Stimulated activated CD8-positive, alpha-beta memory T cell treated with anti-CD3 and anti-CD28 coated beads, Interleukin-2, amount 100 ng/mL, for 1 hour (primary cell): ENCODE measurements at places on chromosomes 5 and 9.

DNA sequence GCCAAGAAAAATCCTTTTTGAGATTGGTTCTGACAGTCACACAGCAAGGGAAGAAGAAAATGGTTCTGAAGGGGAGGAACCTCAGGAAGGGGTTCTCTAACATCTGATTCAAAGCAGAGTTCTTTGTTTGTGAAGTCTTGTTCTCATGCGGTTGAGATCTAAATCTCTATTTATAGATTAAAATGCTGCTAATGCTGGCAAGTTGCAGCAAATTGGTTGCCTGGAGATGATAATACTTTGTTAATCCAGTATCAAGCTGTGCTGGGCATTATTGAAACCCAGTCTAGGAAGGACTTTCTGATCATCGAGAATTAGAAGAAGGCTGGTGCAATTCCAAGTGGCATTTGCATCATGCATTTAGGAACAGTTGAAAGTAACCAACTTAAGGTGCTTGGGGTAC lies 34.0 kb upstream of the SLC28A3 start:
- DNase-seq: no peak

GRCh38 chr9:9881692-9882091 lies 731.1 kb downstream of the PTPRD start:
- DNase-seq: no peak

- no peak for DNase-seq
Measured at GRCh38 chr5:181173420-181174342, 26.3 kb downstream of the OR2V2 start.

DNA sequence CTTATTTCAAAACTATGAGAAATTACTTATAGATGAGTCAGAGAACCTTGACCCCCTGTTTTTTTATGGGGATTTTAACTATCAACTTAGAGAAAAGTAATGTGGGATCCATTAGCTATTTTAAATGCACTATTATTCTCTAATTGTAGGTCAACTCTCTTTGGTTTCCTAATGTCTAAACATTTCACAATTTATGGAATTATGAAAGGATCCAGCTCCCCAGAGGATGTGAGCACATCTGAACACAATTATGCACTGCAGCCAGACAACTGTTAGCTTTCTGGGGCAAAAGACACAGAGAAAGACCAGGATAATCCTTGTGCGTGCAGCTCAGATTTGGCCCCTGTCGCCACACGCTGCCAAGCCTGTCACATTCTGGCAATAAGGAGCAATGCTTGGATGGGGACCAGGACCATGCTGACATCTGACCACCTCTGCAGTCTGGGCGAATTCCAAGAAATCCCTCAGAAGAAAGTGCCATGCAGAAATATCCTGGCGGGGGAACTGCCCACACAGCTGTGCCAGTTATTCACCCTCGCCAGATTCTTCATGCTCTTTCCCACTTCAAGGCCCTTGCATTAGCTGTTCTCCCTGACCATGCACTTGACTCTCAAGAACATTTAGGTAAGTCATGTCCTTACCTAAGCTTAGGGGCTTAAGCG lies 22.2 kb upstream of the CMBL start:
- DNase-seq: no peak

DNA sequence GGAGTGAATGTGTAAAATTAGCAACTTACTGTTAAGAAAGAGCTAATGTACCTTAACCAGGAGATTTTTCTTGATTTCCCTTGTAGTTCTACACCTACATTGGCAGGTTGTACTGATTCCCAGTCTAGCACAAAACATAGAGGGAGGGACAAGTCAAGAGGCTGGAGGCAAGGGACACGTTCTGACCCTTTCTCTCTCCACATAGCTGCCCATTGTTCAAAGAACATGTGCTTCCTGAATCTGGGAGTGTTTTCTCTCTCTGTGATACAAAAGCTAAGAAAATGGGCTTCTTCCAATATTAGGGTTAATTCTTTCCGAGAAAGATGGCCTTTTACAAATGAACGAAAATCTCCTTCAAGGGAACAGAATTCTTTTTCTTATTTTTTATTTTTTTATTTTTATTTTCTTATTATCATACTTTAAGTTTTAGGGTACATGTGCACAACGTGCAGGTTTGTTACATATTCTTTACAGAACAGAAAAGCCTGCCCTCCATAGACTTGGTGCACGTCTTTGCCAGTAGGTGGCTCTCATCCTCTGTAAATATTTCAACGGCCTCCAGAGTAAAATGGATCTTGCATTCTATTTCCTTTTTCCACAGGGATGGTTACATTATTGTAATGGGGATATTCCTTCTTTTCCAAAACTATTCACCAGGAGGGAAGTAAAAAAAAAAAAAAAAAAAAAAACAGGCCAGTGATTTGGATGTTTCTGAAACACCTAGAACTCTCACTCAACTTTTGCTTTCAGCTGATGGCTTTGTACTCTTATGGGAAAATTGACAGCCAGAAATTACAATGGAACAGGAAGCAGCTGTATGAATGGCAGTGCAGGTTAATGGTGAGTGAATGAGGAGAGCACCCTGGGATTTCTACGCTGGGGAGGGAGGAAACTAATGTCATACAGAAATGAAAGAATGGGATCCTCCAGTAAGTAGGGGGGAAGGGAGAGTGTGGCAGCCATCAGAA lies 13.1 kb upstream of the IFNA5 start:
- DNase-seq: no peak

DNA sequence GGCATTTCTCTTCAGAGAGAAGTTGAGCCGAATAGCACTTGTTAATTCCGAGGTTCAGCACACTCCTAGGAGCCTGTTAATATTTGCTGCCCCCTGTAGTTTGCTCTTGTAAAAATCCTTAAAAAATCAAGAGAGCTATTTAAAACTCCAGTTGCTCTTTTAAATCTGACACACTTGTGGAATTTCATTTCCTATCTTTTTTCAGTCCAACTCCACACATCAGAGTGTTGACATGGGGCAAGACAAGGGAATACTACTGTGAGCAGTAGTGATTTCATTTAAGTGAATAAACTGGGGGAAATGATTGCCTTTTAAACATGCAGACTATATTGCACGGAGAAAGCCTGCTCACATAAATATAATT lies 1096.3 kb upstream of the DMAC1 start:
- DNase-seq: no peak

DNA sequence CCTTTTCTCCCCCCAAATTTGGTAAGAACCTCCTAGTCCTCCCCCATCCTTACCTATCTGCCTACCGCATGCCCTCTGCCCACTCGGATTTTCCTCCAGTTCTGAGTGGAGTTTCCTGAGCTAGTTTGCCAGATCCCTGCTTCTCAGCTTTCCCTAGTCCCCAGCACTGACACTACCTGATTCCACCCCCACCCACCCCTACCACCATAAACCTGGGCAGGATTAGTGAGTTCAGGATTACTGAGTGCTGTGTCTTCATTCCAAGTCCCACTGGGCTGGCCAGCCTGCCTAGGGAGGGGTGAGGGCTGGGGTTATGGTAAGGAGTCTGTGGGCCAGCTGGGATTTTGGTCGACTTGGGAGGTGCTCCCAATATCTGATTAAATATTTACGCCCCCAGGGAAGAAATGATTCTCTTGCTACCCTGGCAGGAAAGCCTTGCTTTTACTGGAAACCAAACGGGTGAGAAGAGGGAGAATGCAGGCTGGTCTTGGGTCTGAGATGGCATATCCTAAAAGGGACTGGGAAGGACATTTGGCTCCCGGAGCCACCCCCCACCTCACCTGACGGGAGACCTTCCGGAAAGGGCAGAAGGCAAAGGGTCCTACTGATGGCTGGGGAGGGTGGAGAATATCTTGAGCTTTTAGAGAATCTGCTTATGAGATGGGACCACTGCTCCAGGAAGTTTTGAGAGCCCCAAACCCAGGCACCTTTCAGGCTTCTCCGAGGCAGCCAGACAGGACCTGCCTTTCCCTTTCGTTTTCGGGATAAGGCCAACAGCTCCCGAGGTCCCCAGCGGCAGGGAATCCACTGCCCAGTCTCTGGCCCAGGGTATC lies 3.7 kb downstream of the PITX1 start:
- DNase-seq: no peak

GRCh38 chr5:5490774-5491347 lies 68.4 kb downstream of the ICE1 start:
- DNase-seq: no peak

DNA sequence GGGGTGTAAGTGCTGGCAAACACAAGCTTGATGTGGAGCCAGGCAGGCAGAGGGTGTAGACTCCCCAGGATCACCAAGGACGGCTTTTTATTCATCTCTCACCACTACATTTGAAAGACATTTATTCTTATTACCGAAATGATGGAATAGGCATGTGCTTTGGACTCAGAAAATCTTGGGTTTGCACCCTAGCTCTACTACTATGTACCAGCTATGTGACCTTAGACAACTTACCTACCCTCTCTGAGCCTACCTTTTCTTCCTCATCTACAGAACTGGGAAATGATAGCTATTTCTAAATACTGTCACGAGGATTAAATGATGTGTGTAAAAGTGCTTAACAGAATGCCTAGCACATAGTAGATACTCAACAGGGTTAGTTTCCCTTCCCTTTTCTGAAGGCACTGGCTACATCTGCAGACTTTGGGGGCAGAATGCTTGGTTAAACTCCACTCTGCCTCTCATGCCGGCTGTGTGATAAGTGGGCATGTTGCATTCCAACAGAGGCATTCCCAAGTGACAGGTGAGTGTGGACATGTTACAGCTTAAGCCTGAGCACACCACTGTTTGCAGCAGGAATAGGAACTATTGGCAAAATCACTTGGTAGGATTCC lies 94.8 kb downstream of the SLC1A3 start:
- no peak for DNase-seq

DNA sequence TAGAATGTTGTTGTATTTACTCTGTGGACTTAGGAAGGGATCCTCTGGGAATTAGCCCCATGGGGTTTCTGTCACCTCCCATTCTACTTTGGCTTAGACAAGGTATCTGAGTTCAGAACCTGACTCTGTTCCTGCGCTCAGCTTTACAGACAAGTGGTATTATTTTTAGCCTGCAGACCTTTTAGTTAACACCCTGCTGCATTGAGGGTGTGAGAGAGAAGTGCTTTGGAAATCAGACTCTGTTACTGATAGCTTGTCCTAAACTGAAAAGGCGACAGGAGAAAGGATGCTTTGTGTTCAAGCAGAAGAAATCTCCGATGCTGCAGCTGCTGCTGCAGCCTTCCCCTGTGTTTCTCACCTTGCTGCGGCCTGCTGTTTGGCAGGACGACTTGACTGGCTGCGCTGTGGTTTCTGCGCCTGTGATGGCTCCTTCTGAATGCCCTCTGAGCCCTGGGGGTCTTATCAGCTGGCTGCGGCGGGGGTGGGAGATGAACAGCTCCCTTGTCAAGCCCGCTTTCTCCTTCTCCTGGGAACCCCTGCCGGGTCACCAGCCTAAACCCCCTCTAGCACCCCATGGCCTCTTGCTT lies 61.9 kb downstream of the PGM5 start:
- DNase-seq: no peak

DNA sequence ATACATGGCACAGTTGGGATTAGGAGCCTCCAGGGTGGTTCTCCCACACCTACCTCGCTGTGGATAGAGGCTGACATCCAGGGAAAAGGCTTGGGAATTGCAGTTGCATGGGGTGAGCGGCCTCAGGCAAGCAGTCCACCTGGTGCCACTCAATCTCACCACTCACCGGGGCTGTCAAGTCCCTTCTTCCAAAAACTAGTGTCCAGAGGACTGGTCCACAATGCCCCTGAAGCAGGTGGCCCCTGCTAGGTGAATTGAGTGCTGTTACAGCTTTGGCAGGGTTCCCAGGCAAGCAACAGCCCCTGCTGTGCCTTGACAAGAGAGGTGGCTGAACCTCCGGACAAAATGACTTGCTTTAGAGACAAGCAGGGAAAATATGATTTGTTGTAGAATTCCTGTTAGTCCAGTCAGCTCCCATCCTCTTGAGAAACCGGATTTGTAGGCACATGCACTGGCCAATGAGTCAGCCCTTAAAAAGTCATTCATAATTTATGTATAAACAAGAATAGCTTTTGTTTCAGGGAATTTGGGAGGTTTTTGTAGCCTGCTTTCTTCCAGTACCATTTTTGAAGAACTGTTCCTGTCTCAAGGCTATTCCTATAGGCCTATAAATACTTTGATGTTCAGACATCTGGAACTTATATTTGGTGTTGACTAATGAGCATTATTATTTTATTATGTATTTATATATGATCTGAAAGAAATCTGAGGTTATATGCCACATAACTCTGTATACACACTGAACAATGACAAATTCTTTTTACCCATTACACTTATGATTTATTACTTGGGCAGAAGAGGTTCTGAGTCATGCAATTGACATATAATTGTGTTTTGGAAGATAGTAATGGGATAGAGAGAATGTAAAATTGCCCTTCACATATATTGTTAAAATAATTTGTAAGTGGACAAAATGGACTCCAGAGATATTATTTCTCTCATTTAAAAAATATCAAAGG lies 411.1 kb downstream of the ACTL7B start:
- DNase-seq: no peak

DNA sequence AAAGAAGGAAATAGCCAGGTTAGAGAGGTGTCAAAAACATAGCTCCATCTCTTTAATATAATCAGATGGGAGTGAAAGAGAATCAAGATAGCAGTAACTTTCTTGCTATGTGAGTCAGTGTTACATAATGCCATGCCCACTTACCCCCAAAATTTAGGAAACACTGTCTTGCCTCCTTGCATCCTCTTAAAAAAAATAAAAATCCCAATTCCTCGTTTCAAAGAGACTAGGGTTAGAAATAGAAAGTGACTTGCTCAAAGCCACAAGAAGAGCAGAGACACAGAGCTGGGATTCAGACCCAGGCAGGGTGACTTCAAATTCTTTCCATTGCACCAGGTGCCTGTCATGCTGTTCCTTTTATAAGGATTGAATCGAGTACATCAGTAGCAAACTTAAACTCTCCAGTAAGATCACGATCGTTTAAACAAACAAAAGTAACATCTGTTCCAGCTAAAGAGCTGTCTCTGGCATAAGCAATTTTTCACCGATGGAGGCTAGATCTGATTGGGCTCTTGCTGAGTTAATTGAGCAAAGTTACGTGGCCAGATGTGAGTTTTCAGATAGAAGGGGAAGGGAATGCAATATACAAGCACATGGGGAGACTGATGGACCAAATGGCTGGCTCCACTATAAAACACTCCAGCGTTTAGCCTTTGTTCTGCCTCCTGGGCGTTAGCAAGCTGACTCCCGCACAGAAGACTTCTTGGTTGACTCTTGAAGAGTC lies 176.9 kb downstream of the PALM2AKAP2 start:
- no peak for DNase-seq

- peak; percentile 72 for DNase-seq
Measured at GRCh38 chr9:113150670-113151611, at the start of gene SLC31A2. TSS of gene SLC31A2 (plus strand) at chr9:113151007. CDS start at chr9:113151075, 68 bp downstream.

DNA sequence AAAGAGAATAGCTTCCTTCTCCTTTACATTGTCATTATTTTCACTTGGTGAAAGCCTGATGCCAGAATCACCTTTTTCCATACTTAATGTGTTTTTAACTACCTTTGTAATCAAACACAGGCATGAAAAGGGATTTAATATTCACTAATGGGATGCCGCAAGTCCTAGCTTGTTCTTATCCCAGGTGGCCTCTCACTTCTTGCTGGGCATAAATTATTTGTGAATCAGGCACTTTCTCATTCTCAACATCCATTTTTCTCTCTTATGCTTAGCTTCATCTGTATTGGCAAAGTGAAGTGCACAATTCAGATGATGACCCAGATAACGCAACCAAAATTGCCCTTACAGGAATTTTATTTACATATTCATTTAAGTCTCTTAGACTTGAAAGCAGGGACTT lies 10.9 kb downstream of the ACTL7B start:
- no peak for DNase-seq

- DNase-seq: no peak
Measured at GRCh38 chr9:92517046-92517445, 18.7 kb downstream of the ECM2 start.

GRCh38 chr5:22986281-22986680 lies 133.1 kb upstream of the CDH12 start:
- no peak for DNase-seq

GRCh38 chr5:134794082-134794481 lies 35.5 kb downstream of the DDX46 start:
- no peak for DNase-seq

GRCh38 chr9:99811598-99812383 lies 9.9 kb upstream of the NR4A3 start:
- no peak for DNase-seq
